GM23338 (cell line): ENCODE measurements at places on chromosomes 12 and 14. TPM values are rescaled to one million over a fixed set of nuclear protein-coding genes. Genes with fewer than 3 reads are reported as not detected.

DNA sequence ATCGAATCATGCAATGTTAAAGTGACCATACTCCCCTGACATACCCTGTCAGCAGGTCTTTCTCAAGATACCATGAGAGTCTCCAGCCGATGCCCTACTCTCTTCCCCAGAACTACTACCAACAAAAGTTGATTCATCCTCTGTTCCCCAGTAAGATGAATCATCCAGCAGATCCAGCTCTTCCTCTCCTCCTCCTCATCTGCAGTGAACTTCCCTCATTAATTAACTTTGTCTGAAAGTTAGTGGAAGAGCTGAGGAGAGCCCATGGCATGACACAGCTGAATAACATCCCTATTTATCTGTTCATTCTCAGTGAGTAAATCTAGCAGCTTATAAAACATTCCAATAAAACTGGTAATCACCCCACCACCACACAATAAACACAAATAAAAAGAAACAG, 213.4 kb downstream of the EGLN3 start:
- no peak for DNase-seq

- peak; percentile 91 for DNase-seq
Observed at GRCh38 chr12:13941258-13942249, 39.8 kb downstream of the GRIN2B start.

Gene CD9
- total RNA-seq: 222 and 227 TPM in 2 replicates

Gene MIP
- total RNA-seq: not detected in 2 replicates

DNA sequence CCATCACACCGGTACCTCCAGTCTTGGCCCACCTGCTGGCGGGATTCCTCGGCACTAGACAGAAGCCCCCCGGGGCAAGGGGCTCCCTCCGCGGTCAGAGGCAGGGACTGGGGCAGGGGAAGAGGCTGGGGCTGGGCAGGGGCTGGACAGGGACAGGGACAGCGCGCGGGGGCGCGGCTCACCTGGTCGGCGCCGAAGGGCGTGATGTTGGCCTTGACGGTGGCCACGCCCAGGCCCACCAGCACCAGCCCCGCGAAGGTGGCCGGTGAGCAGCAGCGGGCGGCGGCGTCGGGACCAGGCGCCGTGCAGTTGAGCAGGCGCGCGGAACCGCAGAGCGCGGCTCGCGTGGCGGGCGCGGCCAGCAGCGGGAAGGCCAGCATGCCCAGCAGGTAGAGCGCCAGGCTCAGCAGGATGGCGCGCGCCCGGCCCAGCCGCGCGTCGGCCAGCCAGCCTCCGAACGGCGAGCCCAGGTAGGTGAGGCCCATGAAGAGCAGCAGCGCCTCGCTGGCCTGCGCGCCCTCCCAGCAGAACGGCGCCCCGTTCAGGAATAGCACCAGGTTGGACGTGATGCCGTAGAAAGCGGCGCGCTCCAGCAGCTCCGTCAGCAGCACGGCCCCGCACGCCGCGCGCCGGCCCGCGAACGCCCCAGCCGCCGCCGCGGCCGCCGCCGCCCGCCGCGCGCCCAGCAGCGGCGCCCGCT, 392 bp downstream of the SLC15A4 start:
- DNase-seq: peak; percentile 39

DNA sequence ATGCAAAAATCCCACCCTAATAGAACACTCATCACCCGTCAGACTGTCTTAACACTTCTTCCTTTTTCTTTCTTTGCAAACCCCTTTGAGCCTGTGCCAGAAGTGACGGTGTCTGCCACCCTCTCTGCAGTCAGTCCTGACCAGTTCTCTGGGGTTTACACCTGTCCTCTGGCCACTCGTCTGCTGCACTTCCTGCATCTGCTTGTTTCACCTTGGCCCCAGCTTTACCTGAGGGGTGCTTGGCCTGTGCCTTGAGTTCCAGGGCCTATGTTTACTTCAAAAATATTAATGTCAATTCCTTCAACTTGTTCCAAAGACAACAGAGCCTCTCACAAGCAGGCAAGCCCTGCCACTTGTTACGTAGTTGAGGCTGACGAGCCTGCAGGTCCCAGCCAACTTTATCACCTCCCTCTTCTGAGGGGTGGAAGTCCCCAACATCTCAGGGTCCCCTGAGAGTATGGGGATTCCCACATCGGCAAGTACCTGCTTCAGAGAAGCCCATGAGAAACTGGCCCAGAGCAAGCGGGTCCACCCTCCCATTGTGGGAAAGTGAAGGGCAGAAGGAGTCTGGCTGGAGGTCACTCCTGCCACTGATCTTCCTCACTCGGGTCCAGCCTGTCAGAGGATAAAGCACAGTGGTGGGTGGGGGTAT, 205.4 kb downstream of the DAD1 start:
- no peak for DNase-seq
